ENCODE measurements at places on chromosomes 4 and X.

DNA sequence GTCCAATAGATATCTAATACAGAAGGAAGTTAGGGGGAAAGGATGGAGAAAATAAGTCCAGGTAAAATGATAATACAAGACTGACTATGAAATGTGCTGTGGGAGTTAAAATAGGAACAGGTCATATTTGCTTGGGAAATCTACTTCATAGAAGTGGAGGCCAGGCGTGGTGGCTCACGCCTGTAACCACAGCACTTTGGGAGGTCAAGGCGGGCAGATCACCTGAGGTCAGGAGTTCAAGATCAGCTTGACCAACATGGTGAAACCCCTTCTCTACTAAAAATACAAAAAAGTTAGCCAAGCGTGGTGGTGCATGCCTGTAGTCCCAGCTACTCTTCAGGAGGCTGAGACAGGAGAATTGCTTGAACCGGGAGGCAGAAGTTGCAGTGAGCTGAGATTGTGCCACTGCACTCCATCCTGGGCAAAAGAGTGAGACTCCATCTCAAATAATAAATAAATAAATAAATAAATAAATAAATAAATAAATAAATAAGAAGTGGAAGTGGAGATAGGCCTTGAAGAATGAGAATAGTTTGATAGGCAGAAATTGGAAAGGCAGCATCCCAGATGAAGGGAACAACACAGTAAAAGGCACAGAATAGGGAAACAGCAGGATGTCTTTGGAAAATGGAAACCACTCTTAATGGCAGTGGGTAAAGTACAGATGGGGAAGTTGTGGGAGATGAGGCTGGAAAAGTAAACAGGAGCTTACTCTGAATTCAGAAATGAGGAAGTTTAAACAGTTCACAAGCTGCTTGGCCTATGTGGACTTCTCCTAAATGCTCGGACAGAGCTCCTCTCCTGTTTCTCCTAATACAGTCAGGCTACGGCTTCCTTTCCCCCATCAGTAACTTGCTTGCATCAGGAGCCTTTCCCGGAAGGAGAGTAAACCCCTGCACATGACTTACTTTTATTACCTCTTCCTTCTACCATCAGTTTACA is 15.1 kb upstream of the GK start:
- no peak for DNase-seq

DNA sequence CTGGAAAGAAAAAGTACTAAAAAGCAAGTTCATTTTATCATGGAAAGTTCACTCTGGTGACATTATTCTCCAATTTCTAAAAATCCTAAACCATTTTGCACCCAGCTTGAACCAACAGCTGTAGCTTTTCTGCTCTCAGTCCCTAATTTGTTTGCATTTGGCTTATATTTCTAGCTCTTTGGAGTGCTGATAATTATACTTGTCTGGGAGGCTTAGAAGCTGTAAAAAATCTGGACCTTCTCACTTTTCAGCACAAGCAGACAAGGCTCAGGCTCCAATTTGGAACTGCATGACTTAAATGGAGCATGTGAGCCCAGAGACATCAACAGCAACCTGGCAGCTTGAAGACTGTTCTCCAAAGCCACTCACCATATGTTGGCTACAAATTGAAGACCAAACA is 170.9 kb upstream of the PCDH18 start:
- no peak for DNase-seq

DNA sequence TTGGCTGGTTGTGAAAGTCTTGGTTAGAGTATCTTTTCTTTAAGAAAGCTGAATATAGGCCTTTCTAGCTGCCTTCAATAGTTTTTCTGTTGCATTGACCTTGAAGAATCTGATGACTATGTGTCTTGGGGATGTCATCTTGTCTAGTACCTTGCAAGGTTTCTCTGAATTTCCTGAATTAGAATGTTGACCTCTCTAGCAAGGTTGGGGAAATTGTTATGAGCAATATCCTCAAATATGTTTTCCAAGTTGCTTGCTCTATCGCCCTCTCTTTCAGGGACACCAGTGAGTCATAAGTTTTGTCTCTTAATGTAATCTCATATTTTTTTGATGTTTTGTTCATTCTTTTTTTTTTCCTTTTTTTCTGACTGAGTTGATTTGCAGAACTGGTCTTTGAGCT is 194.7 kb downstream of the RAB28 start:
- no peak for DNase-seq

DNA sequence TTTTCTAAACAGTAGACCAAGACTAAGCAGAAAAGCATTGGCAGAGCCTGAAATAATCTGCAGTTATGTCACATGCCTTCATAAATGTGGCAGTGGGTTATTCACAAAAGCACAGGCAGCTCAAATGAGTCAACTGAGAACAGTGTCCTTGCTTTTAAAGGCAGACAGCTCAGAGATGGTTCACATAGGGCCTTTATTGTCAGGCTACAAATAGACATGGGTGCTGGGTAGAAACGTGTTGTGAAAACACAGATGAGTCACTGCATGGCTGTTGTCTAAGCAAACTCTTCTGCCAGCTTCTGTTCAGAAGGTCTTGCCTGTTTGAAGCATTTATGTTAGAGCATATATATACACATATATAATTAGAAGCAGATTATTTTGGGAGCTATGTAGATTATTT is 118.0 kb downstream of the SLC4A4 start:
- peak; percentile 66 for DNase-seq

DNA sequence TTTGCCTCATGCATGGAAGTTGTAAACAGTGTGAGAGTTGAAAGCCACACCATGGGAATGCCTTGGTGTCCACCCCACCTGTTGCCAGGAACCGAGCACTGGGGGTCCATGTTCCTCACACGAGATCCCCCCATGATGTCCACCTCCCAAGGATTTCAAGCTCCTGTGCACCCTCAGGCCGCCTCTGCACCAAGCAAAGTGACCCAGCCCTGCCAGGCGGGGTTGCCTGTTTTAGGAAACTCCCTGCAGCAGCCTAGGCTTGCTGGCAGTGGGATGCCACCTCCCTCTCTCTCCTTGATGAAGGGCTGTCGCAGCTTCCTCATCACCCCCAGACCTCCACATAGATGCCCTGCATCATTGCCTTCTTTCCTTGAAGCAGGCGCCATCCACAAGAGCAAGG is 82.8 kb downstream of the GPR143 start:
- DNase-seq: no peak

- DNase-seq: no peak
Observed at GRCh38 chr4:7780751-7781348, 158.8 kb downstream of the AFAP1 start.

DNA sequence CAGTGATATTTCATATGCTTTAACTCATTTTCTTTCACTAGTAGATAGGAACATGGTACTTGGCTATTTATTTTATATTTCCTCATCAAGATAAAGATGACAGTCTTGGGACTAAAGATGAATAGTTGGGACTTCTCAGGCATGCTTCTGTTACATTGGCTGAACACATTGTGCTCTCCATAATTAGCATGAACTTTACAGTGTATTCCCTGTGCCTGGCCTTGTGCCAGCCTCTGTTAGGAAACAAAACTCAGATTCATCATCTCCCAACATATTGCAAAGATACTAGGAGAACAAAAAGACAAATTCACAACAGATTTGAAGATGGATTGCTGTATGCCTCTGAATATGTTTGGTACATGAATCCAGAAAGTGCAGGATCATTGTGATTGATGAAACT is 26.4 kb downstream of the GRIA2 start:
- no peak for DNase-seq

DNA sequence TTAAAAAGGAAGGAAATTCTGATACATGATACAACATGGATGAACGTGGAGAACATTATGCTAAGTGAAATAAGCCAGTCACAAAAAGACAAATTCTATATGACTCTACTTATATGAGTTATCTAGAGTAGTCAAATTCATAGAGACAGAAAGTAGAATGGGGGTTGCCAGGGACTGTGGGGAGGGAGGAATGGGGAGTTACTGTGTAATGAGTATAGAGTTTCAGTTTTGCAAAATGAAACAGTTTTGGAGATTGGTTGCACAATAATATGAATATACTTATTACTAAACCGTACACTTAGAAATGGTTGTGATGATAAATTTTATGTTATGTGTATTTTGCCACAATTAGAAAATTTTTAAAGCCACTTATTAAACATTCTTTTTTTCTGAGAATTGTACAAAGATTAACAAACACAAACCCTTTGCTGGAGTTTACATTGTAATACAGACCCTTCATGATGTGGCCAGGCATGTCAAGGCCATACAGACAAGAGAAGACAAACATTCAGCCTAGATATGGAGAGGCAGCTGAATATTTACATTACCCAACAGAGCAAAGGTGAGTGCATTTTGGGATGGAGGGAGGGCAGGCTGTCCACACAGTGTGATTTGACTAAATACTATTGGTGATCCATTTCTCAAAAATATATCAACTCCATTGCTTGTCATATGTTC is 21.2 kb upstream of the GPC3 start:
- no peak for DNase-seq

DNA sequence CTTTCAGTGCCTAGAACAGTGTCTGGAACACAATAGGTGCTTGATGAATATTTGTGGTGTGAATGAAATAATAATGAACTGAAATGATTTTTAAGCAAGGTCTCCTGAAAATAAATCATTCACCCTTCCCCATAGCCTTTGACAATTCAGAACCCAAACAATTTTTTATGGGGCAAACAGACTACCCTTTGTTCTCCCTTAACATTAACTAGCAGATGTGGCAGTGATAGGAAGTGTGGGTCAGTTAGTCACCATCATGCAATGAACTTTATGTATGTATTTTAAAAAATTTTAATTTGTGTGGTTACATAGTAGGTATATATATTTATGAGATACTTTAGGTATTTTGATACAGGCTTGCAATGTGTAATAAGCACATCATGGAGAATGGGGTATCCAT is 27.2 kb upstream of the CD40LG start:
- no peak for DNase-seq

GRCh38 chr4:72896515-72896914 is 173.0 kb downstream of the COX18 start:
- DNase-seq: peak; percentile 90

DNA sequence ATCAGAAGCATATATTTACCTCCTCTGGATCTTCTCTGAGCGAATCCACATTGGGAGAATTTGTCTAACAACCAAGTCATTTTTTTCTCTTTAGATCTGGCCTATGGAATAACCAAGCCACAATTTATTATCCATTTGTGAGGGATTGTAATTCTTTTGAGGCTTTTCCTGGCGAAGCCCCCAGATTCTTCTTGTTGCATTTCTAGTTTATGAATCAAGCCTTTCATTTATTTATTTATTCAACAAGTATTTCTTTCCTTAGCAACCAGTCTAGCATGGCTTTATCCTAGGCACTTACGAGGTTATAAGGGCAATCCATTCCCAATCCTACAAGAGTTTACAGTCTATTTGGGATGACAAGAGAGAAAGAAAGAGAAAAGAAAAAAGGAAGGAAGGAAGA is 18.4 kb upstream of the FNIP2 start:
- DNase-seq: peak; percentile 94

DNA sequence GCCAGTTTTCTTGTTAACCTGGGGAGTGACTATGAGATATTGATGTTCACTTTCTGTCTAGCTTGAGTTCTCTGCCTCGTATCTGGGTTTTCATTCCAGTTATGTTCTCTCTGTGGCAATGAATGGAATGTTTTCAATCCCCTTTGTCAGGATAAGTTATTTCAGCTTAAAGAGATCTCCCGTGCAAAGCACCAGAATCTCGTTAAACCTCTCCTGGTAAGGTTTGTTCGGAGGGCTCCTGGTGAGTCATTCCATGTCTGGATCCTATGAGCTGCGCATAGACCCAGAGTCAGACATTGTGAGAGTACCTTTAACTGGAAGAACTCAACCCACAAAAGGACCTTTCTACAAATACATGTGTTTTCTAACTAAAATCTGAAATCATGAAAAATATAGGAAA is 51.0 kb downstream of the KDR start:
- DNase-seq: no peak

GRCh38 chrX:29487714-29488113 is 727.6 kb upstream of the MAGEB2 start:
- no peak for DNase-seq

DNA sequence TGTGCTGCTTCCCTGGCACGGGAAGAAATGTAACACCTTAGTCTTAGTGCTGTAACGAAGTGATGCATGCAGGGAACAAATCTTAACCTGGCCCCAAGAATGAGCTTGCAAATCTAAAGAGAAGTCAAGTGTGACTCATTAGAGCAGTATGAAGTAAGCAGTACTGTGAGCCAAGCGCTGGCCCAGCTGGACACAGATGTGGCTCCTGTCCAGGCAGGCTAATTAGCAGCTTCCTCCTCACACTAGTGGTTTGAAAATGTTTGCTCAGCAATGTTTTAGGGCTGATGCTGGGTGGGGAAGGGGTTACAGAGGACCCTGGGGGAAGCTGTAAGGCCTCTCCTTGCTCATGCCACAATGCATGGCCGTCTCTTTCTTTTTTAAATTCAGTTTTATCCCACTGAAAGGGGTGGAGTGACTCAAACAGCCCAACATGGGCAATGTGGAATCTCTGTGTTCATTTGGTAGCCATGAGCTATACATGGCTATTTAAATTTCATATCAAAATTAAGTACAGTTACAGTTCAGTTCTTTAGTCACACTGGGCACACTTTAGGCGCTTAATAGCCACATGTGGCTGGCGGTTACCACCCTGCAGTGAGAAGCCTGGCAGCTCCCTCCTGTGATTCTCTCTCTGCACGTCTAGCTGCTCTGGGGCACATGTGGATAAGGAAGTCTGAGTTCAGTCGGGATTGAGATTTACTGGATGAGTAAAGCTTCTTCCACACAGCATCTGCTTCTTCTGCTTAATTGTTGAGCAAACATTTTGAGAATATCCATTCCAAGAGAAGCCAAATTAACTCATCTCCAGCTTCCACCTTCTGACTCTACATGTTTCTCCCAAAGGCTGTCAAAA is 48.8 kb downstream of the MAP7D2 start:
- DNase-seq: peak; percentile 47

- no peak for DNase-seq
Observed at GRCh38 chr4:165627128-165627527, 245.9 kb upstream of the TLL1 start.

DNA sequence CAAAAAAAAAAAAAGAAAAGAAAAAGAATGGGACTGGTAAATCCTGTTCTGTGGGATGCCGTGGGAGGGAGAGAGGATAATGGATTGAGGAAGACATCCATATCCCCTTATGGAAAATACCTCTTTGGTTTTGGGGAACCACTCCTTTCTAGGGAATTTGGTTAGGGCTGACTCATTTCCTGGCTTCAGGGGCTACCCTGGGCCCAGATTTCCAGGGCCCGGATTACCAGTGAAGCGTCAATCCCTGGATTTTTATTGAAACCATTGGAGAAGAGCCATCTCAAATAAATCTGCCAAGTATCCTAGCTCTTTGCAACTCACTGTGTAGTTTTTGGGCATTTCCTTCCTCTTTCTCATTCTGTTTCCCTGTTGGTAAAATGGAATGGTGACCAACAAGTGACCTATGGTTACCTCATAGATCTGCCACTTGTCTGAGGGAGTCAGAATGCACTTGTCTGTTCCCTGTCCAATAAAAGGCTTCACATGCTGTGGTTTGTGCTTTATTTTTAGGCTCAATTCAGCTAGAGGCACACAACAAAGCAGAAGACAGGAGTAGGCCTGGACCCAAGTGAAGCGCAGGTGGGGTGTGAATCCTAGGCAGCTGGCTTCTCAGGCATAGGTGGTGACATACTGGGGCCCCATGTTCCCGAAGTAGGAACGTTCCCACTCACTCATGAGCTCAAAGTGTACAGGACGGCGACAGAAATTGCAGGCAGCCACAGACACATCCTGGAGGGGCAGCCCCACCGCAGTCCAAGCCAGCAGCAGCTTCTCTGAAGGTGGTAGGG is 8.6 kb downstream of the APEX2 start:
- peak; percentile 36 for DNase-seq

GRCh38 chrX:145292218-145292617 is 44.9 kb downstream of the SPANXN1 start:
- no peak for DNase-seq

- no peak for DNase-seq
Observed at GRCh38 chrX:41661366-41662095, 27.2 kb upstream of the GPR34 start.
